ENCODE measurements at places on chromosomes 5 and 9.
A peak's percentile ranks its signal among the peaks of the same experiment; 100 is the strongest.

DNA sequence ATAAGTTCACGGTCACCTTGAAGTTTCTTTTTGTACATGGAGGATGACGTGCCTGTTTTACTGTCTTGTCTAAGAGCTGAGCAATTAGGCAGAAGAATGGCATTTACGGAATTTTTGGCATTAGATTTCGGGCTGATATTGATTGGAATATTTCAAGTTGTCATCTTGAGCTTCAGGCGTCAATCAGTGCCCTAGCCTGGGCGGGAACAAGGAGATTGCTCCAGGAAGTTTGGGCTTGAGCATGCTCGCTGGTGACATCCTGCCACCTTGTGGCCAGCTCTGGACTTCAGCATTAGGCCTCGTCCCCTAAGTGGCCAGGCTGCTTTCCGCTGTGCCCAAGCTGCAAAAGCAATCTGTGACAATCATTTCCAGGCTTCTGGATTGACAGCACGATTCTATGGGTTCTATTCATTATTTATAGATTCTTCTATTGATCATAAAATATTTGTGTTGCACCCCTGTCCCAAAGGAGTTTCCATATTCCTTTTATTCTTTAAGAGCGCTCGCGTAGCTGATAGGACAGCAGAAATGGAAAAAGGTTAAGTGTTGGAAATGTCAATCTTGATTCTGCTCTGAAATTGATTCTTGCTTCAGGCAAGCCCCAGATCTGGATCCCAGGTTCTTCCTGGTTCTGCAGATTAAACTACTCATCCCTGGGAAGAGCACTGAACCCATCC, 79.3 kb downstream of the SLC28A3 start:
- peak; percentile 91 for DNase-seq

- no peak for DNase-seq
These were observed 139.6 kb upstream of the PHYKPL start for GRCh38 chr5:178372142-178372571.

DNA sequence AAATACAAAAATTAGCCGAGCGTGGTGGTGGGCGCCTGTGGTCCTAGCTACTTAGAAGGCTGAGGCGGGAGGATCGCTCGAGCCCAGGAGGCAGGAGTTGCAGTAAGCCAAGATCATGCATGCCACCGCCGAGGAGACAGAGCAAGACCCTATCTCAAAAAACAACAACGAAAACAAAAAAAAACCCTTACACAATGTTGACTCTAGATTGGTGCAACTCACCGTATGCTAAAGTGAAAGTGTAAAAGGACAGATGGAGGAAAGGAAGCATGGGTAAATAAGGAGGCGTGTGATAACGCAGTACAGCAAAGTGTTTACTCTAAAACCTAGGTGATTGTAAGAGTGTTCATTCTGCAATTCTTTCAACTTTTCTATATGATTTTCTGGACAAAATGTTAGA, 15.9 kb upstream of the RUFY1 start:
- no peak for DNase-seq

- no peak for DNase-seq
These were observed 219.9 kb downstream of the PRDM9 start for GRCh38 chr5:23727271-23727670.

GRCh38 chr5:3912790-3913189, 317.2 kb downstream of the IRX1 start:
- no peak for DNase-seq

GRCh38 chr5:96316017-96316416, 117.0 kb downstream of the PCSK1 start:
- DNase-seq = no peak

GRCh38 chr5:53318303-53318702, 162.1 kb upstream of the FST start:
- no peak for DNase-seq

GRCh38 chr5:63726496-63726895, 235.7 kb downstream of the HTR1A start:
- DNase-seq = no peak

- peak; percentile 10 for DNase-seq
These were observed 10.7 kb downstream of the LYSMD3 start for GRCh38 chr5:90518661-90519060.

- DNase-seq = peak; percentile 30
These were observed 17.4 kb downstream of the FRMPD1 start for GRCh38 chr9:37668116-37668601.

- peak; percentile 3 for DNase-seq
These were observed 14.4 kb upstream of the ORM1 start for GRCh38 chr9:114308361-114308950.

- no peak for DNase-seq
These were observed 135.9 kb downstream of the COL23A1 start for GRCh38 chr5:178454303-178454702.
